T-cell (primary cell): ENCODE measurements at places on chromosomes 2 and 18.

DNA sequence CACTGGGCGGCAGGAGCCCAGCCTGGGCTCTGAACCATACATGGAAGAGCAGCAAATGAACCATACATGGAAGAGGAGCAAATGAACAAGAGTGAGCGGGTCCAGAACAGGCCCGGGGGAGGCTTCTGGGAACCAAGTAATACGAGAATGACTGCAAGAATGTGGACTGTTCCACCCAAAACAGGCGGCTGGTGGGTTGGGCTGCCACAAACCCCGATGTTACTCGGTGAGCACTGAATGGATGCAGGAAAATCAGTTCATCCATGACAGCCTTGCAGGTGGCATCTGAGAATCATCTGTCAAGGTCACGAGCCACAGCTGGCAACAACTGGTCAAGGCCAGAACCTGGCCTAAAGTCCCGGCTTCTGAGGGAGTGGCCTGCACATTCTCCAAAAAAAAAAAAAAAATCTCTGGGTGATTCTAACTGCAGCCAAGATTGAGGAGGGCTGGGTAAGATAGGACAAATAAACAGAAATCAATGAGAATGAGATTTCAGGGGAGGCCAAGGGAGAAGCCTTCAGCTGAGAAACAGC lies 106.1 kb downstream of the ZNF516 start:
- DNase-seq, result no peak

GRCh38 chr18:28729321-28729720 lies 552.4 kb upstream of the CDH2 start:
- DNase-seq, result no peak

GRCh38 chr2:160353166-160353565 lies 140.4 kb downstream of the RBMS1 start:
- peak; percentile 62 for DNase-seq

DNA sequence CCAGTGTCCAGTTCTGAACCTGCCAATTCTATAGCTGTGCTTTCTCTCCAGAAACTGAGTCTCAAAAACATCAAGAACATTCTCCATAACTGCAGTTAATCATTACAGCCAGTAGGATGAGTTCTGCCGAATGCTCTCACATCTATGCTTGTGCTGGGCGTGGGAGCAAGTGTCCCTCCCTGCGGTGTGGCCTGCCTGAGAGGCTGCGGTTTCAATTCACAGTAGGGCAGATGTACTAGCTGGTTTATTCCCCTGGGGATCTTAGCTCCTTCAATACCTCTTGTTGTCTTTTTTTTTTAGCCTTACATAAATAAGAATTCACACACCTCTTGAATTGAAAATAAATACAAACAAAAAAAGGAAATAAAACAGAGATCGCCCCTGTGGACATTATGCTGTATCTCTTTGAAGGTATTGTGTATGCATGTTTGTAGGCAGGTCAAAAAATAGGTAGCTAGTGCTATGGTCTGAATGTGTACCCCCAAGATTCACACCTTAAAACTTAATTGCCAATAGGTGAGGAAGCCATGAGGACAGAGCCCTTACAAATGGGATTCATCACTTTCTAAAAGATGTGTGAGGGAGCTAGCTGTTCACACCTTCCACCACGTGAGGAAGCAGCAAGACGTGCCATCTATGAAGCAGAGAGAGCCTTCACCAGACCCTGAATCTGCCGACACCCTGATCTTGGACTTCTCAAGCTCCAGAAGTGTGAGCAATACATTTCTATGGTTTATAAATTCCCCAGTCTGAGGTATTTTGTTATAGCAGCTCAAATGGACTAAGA lies 74.3 kb downstream of the BCL2L11 start:
- no peak for DNase-seq

DNA sequence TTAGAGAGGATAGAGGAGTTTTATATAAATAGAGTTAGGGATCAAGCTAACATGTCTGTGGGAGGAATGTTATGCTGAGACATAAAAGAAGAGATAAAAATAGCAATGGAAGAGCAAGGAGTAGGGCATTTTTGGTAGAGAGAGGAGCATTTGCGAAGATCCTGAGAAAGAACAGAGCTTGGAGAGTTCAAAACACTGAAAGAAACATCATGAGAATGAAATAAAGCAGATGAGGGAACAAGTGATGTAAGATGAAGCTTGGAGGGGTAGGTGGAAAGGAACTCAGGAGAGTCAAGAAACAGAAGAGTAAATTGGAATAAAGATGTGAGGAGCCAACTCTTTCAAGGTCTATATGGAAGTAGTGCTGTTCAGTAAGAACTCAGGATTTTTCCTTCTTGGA lies 308.6 kb downstream of the PARD3B start:
- DNase-seq, result no peak

- DNase-seq, result no peak
Observed at GRCh38 chr18:31209041-31209440, 46.4 kb upstream of the DSC1 start.

DNA sequence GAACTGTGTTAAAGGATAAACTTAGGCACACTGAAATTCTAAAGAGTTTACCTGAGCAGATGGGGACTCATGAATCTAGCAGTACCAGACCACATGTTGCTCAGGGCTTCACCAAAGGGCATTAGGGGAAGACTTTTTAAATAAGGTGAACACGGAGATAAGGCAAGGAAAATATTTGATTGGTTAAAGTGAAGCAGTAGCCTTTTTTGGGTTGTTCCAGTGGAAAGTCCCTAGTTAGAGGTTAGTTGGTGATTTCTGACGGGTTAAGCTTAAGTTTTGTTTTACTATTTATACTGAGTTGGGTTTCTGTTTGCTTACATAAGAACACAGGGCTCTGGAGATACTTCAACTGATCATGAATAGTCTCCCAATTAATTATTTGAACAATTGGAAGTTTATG lies 722.5 kb downstream of the SOCS6 start:
- DNase-seq, result no peak

- no peak for DNase-seq
Observed at GRCh38 chr2:176562359-176563078, 293.3 kb downstream of the MTX2 start.

DNA sequence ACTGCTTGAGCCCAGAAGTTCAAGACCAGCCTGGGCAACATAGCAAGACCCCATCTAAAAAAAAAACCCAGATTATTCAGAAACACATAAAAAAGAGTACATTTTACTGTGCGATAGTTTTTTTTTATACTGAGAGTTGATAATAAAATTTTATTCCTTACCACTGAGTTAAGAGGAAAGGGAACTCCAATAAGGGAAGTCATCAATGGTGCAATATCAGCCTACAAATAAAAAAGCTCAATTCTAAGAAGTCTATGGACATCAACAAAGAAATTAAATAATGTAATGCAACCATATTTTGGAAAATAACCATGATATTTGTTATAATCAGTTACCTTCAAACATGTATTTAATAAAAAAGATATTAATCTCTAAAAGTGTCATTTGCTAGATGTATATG lies 46.6 kb downstream of the PIGN start:
- DNase-seq, result no peak

- no peak for DNase-seq
Observed at GRCh38 chr18:24785019-24785418, 324.6 kb downstream of the HRH4 start.

GRCh38 chr2:9772999-9773902 lies 70.0 kb upstream of the TAF1B start:
- no peak for DNase-seq

GRCh38 chr2:177972782-177973181 lies 99.8 kb downstream of the PDE11A start:
- no peak for DNase-seq

- no peak for DNase-seq
Observed at GRCh38 chr2:181025004-181025403, 44.6 kb downstream of the UBE2E3 start.

- peak; percentile 98 for DNase-seq
Observed at GRCh38 chr2:68467077-68467960, at the start of the genes APLF and FBXO48. Gene APLF (plus strand): TSS chr2:68467585. CDS start chr2:68467732, 147 bp downstream. Gene FBXO48 (minus strand): TSS chr2:68467294. CDS start chr2:68465145, 2,149 bp downstream.

GRCh38 chr18:32618546-32618945 lies 147.9 kb upstream of the GAREM1 start:
- no peak for DNase-seq

DNA sequence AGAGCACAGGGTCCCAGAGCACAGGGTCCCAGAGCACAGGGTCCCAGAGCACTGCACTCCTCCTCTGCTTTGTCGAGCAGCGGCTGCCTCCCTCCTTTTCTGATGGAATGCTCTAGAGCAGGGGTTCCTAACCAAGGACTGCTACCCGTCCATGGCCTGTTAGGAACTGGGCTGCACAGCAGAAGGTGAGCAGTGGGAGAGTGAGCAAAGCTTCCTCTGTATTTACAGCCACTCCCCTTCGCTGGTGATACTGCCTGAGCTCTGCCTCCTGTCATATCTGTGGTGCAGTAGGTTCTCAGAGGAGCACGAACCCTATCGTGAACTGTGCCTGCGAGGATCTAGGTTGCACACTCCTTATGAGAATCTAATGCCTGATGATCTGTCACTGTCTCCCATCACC lies 33.1 kb upstream of the ADNP2 start:
- DNase-seq, result no peak

DNA sequence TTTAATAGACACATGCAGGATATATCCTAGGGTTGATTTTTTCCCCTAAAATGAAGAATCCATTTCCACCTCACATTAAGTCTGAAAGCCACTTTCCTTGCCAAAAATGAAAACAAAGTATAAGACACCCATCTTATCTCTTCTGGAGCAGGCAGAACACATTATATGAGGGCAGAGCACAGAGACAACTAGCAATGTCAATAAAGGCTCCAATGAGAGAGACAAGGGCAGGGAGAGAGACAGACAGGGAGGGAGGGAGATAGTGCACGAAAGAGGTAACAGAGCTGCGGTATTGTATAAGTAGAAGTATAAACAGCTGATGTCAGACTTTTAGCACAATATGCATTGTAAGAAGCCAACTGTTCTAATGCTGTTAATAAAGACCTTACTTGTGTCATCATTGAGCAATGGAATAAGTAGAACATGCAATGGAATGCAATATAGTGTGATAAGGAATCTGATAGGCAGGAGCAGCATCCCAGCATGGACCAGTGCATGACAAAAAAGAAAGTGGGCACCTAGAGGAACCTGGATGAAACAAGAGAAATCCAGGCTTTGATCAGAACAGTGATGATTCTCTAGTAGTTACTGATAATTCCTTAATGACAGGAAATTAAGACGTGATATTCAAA lies 150.6 kb upstream of the TCF4 start:
- DNase-seq, result no peak

DNA sequence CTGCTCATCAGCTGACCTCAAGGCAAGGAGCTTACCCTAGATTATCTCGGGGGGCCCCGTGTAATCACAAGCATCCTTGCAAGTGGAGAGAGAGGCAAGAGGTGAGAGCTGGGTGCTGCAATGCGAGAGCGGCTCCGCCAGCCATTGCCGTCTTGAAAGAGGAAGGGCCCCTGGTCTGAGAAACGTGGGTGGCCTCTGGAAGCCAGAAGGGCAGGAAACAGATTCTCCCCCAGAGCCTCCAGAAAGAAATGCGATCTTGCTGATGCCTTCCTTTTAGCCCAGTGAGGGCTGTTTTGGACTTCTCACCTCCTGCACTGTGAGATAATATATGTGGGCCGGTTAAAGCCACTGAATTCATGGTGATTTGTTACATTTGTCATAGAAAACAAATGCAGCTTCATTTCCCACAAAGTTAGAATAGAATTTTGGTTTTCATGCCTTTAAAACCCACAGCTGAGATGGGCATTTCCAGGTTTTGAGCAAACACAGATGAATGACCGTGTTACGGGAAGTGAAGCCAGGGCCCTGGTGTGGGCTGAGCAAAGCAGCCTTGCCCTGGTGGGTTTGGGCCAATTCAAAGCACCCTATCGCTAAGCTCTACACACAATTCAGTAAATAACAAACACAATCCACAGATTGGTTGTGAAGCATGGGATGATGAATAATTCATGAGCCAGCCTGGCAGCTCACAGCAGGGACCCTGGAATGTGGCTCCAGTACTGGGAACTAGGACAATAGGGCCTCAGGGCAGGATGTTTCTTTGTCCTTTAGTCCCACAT lies 319.9 kb upstream of the HS6ST1 start:
- no peak for DNase-seq

- DNase-seq, result no peak
Observed at GRCh38 chr2:236164201-236164924, 3.8 kb downstream of the GBX2 start.

DNA sequence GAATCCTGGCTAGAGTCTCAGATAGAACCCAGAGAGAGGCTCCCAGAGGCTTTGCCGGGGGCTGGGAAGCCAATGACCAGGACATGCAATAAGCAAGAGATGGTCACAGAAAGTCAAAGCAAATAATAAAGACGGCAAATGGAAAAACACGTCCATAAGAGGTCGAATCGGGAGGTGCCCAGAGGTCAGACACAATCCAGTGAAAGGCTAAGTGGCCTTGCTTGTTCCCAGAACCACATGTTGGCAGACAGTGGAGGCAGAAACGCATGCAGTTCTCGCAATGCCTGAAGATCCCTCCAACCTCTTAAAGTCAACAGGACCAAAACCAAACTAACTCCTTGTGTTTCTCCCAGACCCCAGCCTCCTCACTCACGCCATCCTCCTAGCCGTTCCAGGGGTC lies 3.0 kb downstream of the CYB5A start:
- DNase-seq, result no peak

- DNase-seq, result no peak
Observed at GRCh38 chr2:121904656-121905055, 149.2 kb downstream of the TSN start.

DNA sequence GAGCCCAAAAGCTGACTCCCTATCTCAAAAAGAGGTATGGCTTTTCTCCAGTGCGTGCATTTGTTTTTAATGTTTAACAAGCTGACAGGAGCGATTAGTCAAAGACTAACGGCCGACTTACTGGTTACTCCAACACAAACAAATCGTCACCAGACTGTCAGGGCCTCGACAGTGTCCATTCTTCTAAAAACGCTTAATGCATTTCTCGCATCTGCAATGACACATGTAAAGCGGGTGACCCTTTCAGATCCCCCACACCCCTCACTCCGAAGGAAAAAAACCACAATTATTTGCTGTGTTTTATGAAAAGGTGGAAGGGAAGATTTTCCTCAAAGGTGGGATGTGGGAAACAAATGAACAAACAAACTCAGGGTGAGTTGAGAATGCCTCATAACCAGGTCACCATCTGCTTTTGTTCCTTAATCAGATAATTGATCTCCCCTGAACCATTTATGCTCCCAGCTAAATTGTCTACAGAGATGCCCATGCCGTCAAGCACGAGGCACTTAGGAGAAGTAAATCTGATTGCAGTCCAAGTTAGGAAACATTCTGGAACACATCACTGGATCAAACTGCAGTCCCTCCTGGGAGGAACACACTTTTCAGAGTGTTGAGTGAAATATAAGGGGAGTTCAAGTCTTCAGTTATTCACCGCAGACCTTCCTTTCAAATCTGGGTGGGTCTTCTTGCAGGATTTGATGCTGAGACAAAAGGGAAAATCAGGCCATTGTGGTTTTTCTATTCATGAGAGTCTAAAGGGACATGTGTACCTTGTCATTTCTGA lies 340.8 kb downstream of the CMPK2 start:
- no peak for DNase-seq

- DNase-seq, result no peak
Observed at GRCh38 chr2:222892321-222892720, 31.5 kb downstream of the ACSL3 start.

DNA sequence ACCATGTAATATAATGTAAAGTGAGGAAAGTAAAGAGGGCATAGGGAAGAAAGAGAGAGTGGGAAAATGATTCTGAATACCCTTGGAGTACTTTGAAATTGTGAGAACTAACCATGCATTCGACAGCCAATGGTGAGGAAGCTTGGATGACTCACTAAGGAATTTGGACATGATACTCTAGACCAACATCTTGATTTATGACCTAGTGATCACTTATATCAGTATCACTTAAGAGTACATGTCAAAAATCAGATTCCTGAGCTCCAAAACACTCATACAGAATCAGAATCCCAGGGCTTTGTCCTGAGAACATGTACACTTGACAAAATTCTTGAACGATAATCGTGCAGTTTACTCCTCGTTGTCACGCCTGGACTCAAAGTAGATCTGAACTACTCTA lies 1899.8 kb upstream of the PIK3C3 start:
- DNase-seq, result no peak
